COR-L47 (cell line): ENCODE measurements at places on chromosomes 13 and 19.
A peak's percentile ranks its signal among the peaks of the same experiment; 100 is the strongest.

DNA sequence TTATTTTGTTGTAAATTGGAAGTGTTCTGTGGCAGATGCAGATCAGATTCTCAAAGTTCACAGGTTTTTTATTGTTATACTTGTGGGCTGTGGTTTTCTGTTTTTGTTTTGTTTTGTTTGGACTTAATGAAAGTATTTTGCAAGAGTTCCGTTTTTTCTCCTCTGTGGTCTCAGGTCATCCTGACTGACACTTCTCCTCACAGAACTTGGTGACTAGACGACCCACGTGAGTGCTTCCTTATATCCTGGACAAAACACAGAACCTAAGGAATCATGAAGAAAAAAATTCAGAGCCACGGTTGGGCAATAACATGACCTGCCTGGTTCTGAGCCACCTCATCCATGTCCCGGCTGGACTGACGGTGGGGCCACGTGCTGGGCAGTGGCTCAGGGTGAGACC lies 2.5 kb upstream of the RFPL4AL1 start:
- DNase-seq: no peak

GRCh38 chr19:45505151-45505995 lies 1.9 kb upstream of the VASP start:
- DNase-seq: no peak

DNA sequence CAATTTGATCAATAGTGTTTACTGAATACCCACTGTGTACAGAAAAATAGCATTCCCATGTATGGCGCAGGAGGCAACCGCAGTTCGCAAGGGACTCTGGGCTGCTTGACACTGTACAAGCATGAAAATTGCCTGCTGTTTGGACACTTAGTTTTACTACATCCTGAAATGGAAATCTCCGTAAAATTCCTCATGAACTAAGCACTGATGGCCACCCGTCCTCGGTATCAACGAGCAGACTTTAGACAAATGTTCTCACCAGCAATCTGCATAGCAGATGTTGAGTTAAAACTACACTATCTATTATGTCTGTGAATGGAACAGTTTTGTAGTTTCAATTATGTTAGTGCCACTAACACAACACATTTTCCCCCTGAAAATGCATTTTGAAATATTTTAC lies 294.7 kb downstream of the DCLK1 start:
- DNase-seq: no peak

DNA sequence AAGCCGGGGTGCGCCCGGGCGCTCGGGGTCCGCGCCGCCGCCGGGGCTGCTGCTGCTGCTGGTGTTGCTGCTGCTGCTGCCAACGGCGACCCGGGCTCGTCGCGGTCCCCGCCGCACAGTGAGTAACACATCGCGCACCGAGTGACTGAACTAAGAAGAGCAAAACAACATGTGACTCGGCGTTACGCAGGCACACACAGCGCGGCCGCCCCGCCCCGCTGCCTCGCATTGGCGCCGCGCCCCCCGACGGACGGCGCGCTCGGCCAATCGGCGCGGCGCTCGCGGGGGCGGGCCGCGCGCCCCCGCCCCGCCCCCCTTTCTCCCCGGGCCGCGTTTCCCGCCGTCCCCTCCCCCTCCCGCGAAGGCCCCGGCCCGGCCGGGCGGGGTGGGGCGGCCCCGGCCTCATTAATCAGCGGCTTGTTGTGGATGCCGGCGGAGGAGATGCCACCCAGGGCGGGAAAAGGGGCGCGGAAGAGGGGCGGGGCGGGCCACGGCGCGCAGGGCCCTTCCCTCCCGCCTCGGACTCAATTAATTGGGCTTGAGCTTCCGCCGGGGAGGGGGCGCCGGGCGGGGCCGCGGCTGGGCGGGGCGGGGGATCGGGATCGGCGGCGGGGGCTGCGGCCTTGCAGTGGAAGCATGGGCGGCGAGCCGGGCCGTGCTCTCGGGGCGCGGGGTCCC lies at the start of gene IRS2:
IRS2 (minus strand) TSS at position 127 of the 678 bp plus-strand sequence. CDS start 530 bp downstream, outside the sequence.
- DNase-seq: peak; percentile 99

GRCh38 chr13:110306960-110307766 lies at the start of the genes COL4A1 and COL4A2:
COL4A1 (minus strand) TSS chr13:110307157; CDS start chr13:110307027, 130 bp downstream.
COL4A2 (plus strand) TSS chr13:110307284; CDS start chr13:110307904, 620 bp downstream.
- peak; percentile 62 for DNase-seq

- DNase-seq: no peak
Observed at GRCh38 chr19:36203293-36203692, 11.2 kb downstream of the ZNF565 start.
